ENCODE measurements at places on chromosomes 16 and 17.

DNA sequence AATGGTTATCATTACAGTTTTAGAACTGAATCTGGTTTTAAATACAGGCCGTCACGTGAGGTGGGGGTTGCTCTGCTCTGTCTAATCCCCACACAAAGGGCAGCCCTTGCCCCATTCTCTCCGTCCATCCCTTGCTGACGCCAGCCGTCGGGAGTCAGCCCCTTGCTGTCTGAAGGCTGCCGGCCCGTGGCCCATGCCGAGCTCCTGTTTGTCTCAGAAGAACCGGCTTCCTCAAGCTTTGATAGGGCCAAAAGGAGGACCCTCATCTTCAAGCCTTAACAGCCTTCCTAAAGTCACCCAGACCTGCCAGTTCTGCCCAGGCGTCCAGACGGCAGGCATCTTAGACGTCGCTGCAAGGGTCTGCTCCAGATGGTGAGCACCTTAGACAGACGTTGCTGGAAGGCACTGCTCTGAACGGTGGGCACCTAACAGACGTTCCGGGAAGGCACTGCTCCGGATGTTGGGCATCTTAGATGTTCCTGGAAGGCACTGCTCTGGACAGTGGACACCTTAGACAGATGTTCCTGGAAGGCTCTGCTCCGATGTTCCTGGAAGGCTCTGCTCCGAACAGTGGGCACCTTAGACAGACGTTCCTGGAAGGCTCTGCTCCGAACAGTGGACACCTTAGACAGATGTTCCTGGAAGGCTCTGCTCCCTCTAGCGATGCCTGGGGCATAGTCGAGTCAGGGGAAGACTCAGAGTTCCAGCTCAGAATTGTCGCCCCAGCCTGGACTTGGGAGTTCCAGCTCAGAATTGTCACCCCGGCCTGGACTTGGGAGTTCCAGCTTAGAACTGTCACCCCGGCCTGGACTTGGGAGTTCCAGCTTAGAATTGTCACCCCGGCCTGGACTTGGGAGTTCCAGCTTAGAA is 35.1 kb upstream of the CHMP6 start:
- no peak for DNase-seq

- DNase-seq = peak; percentile 31
Observed at GRCh38 chr16:85491058-85491771, 121.9 kb upstream of the GSE1 start.

DNA sequence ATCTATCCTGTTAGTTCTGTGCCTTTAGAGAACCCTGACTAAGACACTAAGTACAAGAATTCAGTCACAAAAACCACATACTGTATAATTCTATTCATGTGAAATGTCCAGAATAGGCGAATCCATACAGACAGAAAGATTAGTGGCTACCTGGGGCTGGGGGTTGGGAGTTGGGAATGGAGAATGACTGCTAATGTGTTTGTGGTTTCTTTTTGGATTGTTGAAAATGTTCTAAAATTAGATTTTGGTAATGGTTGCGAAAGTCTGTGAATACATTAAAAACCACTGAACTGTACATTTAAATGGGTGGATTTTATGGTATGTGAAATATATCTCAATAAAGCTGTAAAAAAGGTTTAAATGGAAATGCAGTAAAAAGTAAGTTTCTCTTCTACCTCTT is 80.4 kb upstream of the AKTIP start:
- no peak for DNase-seq

DNA sequence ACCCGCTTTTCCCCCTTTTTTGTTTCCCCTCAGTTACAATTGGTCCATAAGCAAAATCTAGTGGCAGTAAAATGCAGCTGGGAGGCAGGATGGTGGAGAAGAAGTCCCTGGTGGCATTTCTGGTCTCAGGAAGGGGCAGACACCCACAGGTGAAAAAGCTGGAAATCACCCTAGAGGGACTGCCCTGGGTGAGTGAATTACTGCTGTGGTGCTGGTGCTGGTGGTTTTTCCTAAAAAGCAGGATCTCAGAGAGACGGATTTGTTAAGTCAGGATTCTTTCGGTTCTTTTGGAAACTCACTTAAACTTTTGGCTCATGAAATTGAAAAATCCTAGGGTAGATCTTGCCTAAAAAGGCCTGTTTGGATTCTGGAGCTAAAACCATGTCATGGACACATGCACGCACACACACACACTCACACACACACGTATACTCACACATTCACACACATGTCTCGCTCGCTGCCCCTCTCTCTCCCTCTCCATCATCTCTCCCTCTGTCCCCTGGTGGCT is 65.8 kb downstream of the NKD1 start:
- no peak for DNase-seq

DNA sequence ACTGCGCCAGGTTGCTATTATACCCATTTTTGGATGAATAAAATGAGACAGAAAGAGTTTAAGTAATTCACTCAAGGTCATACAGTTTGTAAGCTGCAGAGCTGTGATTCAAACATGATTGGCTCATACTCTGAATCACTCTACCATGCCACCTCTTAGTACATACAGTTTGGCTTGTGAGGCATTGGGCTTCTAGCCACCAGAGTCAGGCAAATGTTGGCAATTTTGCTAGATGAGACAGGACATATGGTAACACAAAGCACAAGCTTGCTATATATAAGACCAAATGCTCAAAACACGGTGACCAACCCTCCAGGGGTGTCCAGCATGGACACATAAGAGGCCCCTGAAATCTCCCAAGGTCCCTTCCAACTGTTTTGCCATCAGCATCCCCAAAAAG is 236.0 kb upstream of the IRX5 start:
- no peak for DNase-seq

DNA sequence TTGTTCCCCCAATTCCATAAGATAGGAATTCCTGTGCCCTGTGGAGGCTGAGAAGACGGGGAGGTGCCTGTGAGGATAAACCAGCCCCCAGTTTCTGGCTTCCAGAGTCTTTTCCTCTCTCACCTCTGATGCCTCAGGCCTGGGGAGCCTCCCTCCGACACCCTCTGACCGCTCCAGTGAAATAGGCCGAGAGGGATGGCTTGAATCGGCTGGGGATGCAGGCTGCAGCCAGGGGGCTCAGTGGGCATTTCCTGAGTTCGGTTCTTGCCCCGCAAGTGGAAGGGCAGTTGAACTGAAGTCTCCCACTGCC is 339.4 kb downstream of the SEC14L1 start:
- DNase-seq = no peak

- DNase-seq = no peak
Observed at GRCh38 chr16:57788252-57788841, 13.9 kb downstream of the KIFC3 start.

DNA sequence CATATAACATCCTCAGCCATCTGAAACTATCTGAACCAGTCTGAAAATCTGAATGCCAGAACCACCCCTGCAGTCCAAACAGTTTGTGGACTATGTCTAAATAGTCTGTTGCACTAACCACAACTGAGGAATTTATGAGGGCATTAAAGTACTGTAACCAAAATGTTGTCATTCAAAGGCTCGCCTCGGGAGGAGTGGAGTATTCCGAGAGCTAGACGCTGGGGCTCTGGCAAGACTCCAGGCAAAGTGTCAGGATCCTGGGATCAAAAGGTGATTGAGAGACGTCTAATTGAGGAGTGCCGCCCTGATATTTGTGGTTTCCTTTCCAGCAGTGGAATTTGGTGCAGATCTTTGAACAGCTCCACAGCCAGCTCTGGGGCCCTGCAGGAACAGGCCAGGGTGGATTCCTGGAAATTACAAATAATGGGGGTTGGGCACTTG is 142.9 kb upstream of the MYOCD start:
- no peak for DNase-seq

- no peak for DNase-seq
Observed at GRCh38 chr16:85061566-85061965, 34.0 kb downstream of the KIAA0513 start.

DNA sequence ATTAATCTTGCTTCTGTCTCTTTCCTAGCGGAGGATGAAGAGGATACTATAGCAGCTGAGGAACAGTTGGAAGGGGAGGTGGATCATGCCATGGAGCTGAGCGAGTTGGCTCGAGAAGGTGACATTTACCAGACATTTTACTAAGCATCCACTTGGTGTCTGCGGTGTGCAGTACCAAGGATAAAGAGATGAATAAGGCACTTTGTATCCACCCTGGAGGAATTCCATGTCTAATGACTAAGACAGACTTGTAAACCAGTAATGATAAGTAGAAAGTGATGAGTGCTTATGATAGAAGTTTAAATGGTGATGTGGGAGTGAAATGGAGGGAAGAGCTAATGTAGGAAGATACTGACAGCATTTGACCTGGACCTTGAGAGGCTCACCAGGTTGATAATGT is 12.0 kb downstream of the SRCAP start:
- no peak for DNase-seq

DNA sequence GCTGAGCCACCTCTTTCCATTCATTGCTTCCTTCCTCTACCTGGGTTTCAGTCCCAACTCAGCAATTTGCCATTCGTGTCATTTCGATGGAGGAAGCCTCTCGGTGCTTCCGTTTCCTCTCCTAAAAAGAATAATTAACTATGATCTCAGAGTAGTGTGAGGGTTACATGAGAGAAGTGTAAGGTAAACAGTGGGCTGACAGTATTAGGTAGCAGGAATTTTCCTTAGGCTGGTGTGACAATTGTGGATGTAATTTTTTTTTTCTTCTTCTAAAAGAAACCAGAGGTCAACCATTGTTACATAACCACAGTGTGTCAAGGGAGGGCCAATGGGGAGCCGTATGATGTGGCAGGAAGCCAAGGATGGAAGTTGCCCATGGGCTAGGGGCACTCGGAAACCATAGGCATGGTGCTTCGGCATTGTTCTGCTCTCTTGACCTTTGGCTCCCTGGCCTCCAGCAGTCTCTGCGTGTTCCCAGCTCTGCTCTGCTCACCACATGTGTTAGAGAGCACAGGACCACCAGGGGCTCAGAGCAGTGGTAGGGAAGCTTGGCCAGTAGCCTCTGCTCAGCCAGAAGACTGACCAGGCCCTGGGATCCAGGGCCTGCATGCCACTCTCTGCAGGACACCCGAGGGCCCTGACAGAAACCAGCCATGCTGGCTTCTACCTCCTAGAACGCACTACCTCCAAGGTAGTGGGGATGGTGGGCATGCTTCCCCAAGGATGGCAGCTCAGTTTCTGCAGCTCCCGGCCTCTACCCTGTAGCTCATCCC is 2.0 kb upstream of the TOP2A start:
- DNase-seq = no peak

DNA sequence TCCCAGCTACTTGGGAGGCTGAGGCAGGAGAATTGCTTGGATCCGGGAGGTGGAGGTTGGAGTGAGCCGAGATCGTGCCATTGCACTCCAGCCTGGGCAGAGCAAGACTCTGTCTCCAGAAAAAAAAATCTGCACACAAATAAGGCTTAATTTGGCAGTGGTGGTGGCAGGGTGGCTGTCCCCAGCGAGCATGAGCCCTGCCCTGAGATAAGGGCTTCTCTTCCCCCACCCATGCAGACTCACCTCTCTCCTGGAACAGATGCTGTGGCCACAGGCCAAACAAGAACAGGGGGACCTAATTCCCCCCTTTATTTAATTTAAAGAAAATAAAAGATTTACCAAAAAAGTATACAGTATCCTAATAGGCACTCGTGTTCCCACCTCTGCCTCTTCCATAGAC is 157.2 kb downstream of the RAB11FIP4 start:
- DNase-seq = no peak

DNA sequence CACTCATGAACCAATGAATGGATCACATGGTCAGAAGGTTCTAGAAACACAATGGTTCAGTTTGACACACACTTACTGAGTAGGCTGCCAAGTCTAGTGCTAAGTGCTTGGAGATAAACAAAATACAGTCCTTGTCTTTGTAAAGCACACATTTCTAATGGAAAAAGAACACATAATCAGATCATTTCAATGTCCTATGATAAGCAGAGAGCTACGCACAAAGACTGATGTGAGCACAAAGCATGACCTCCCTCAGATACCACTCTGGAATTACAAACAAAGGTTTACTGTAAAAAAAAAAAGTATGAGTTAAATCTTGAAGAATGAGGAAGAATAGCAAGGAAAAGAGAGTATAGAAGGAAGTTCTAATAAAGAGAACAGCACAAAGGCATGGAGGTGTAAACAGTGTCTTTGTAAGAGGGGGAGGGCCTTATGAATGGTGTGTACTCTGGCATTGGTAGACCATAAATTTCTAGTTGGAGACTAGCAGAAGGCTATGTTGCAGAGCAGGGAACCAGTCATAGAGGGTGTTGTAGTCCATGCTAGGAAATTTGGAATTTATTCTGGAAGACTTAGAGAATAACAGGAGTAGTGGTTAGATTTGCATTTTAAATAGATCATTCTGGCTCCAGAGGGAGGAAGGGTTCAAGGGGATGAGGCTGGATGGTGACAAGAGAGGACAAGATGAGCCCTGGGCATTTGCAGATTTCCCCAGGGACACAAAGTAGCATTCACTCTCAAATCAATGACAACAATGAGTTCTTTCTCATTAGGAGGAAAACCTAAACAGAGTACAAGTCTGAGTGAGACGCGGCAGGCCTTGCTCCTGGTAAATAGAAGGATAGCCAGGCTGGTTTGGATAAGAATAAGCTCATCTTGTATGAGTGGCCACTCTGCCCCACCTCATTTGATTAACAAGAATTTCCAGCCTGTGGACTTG is 468.0 kb downstream of the TOX3 start:
- DNase-seq = no peak

GRCh38 chr17:59277031-59277430 is 54.4 kb upstream of the YPEL2 start:
- no peak for DNase-seq

GRCh38 chr17:60102632-60103096 is 23.9 kb upstream of the HEATR6 start:
- DNase-seq = no peak

DNA sequence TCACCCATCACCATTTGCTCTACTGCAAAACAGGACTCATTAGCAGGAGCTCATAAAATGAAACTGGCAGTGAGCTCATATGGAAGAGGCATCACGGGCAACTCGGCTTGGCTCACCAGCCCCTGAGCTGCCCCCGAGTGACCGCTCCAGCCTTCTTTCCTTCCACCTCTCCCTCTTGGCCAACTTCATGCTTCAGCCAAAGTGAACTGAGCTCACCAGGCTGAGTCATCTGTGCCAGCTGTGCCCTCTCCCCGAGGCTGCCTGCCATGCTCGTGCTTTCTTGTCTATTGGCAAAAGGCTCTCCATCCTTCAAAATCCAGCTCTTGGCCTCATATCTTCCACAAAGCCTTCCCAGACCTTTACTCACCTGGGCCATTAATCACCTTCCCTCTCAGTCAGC is 391.4 kb downstream of the WWOX start:
- DNase-seq = no peak

- DNase-seq = no peak
Observed at GRCh38 chr16:82033683-82034300, 1.3 kb upstream of the HSD17B2 start.
